ENCODE measurements at places on chromosomes 4 and X. TPM values are rescaled to one million over a fixed set of nuclear protein-coding genes. Genes with fewer than 3 reads are reported as not detected.
A peak's percentile ranks its signal among the peaks of the same experiment; 100 is the strongest.

GRCh38 chrX:9337046-9337445, 127.8 kb upstream of the TBL1X start:
- DNase-seq: peak; percentile 74

DNA sequence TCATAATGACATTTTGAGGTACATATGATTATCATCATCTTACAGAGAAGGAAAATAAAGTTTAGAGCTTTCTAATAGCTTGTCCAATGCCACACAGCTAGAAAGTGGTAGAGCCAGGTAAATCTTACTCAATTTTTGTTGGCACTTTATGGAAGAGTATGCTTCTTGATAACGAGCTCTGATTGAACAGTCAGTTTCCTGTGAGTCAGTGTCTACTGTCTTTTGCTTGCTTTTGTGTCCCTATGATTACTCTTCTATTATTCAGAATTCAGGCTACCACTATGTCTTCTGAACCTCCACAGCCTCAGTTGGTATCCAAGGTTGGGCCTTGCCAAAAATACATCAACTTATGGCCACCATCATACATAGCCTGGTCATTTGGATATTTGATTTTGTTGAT, 2.6 kb downstream of the FAAH2 start:
- DNase-seq: no peak

GRCh38 chr4:156475322-156475721, 496.3 kb downstream of the PDGFC start:
- DNase-seq: no peak

KDR gene
- 14.2 TPM for total RNA-seq

- DNase-seq: no peak
These were observed 19.9 kb upstream of the ENPP6 start for GRCh38 chr4:184237612-184238011.

- no peak for DNase-seq
These were observed 151.4 kb upstream of the STX18 start for GRCh38 chr4:4693258-4693657.

GRCh38 chr4:78951862-78952472, 12.7 kb upstream of the PAQR3 start:
- DNase-seq: no peak

DNA sequence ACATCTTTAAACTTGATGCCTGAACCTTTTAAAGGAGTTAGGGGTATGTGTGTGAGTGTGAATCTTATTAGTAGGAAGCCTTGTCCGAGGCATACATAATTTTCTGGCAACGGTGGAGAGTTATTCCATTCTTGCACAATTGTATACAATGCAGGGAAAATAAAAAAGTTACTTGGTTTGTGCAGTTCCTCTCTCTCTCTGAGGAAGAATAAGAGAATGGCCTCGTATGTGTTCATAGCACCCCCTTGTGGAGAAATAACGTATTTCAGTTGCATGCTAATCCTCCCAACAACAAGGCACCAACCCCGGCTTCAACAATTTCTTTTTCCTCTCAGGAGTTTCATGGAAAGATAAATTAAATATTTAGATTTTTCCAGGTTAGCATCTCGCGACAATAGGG, 33.7 kb upstream of the FGF13 start:
- DNase-seq: no peak

GRCh38 chr4:53234111-53234510, 131.8 kb downstream of the SCFD2 start:
- no peak for DNase-seq

DNA sequence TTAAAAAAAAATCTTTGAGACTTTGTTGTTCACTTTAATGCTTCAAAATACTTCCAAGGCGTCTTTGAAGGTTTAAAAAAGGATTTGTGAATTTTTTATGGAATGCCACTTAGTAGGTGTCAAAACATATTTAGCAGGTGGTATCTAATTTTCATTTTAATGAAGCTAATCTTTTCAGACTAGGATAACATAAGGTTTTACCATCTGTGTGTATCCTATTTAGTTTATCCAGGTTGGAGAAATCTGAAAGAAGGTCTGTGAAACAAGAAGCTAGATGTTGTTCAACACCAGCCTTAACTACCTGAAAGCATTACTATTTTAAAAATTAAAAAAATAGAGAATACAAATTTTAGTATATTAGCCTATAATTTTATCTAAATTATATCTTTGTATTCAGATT, 193.4 kb downstream of the GRID2 start:
- no peak for DNase-seq

GRCh38 chrX:153945956-153946943, 1.8 kb upstream of the RENBP start:
- no peak for DNase-seq

DNA sequence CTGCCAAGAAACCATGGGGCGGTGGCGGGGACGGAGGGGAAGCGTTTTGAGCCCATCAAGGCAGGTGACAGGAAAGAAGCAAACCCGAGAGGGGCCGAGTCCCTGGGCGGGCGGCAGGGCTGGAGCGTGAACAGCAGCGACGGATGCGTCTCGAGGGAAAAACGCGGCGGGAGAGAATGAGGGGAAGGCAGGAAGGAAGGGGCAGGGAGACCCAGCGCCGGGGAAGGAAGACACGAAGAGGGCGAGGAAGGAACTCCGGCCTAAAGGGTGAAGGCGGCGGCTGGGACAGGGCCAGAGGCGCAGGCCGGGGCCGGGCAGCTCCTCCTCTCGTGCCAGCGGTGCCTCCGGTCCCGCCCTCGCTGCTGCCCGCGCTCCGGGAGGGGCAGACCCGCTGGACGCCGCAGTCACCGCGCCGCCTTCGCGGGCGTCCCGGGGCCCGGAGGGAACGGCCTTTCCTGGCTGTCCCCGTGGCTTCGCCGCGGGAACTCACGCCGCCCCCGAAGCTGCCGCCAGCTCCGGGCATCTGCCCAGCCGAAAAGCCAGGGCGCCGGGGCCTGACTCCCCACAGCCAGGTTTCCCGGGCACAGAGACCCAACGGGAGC, 751 bp upstream of the RGS12 start:
- DNase-seq: peak; percentile 82

DNA sequence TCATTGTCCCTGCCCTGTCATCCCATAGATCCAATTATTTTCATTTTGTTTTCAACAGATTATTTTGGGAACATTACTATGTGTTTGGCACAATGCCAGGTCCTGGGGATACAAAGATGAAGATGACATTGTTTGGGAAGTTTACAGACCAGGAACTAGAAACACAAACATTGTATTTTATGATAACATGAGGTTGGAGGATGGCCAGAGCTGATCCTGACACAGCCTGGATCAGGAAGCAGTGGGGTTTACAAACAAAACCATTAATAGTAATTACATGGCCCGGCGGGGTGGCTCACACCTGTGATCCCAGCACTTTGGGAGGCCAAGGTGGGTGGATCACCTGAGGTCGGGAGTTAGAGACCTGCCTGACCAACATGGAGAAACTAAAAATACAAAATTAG, 29.9 kb downstream of the CLRN2 start:
- no peak for DNase-seq

DNA sequence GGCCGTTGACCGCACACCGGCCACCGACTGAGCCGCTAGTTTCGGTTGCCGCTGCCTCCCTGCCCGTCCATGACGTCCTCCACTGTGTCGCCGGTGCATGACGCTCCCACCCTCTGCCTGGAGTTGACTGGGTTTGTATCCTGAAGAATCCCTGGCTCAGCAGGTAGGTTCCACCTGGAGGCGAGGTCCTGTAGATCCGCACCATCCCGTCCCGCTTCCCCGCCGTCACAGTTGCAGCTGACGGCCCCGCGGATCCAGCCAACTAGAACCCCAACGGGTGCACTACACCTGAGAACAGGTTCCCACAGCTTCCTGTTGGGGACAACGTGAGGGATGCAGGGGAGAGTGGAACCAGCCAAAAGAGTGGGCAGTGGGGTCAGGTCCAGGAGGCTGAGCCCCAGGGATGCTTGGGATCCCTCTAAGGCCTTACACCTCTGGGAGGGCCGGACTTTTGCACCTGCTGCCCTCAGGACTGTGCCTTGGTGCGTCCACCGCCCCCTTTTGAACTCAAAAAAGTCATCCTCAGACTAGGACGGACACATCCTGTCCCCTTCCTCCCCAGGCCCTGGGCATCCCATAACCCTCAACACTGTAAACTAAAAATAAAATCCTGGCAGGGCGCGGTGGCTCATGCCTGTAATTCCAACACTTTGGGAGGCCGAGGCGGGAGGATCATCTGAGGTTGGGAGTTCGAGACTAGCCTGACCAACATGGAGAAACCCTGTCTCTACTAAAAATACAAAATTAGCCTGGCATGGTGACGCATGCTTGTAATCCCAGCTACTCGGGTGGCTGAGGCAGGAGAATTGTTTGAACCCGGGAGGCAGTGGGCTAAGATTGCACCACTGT, 1.1 kb upstream of the SLBP start:
- DNase-seq: no peak

GPR119 gene
- total RNA-seq: not detected

UNC5C gene
- total RNA-seq: 1.8 TPM

DNA sequence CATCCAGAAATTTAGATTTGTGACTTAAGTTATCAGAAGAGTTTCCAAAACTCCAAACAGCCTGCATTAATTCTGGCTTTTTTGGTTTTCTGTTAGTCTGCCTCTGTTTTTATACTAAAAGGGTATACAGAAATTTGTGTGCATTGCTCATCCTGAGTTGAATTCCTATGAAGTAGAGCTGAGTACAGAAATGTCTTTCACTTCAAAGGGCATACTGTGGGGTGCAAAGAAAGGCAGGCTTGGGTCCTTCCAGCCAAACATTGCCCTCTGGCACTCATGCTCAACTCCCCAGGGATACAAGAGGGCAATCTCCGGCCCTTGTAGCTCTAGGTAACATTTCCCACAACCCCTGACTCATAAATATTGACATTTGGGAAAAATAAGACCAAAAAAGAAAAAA, 27.6 kb upstream of the TMEM184C start:
- no peak for DNase-seq

- DNase-seq: no peak
These were observed 30.6 kb upstream of the IL9R start for GRCh38 chrX:155966876-155967275.

ELOVL6 gene
- total RNA-seq: 1.2 TPM

EDNRA gene
- total RNA-seq: 2.1 TPM

DNA sequence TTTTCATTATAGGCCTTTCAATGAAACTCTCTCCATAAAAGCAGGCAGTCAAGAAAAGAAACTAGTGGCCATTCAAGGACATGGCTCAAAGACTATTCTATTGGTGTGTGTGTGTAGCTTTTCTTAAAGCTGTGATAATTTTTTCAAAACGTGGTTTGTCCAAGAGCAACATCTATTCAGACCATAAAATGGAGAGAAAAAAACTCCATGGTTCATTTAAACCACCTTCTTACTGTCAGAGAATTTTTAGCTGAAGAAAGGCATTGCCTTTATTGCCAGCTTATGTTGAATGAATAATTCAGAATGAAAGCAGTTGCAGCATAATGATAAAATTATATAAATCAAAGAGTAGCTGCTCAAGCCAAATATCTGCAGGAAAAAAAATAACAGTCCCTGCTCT, 325.5 kb downstream of the PCDH18 start:
- DNase-seq: no peak

GRCh38 chrX:18929775-18930174, 54.1 kb downstream of the PHKA2 start:
- DNase-seq: peak; percentile 18

DNA sequence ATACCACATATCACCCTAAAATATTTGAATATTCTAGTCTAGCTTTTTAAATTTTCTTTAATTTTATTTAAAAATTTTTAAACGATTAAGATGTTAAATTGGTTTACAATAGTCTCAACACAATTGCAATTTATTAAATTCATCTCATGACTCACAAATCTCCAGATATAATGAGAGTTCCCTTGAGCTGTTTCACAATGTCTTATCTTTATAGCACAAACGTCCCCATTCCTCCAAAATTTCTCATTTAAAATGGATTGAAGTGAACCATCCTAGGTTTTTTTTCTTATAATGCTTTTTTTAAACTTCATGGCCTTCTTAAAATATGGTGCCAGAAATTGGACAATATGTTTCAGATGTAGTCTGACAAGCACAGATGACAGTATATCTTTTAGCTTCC, 204.4 kb downstream of the GABRB1 start:
- DNase-seq: no peak

TEC gene
- 5.3 TPM for total RNA-seq

DMD gene
- total RNA-seq: 243 TPM

GRCh38 chr4:151166636-151167035, 67.2 kb downstream of the RPS3A start:
- DNase-seq: no peak

SH3BGRL gene
- total RNA-seq: 386 TPM

- no peak for DNase-seq
These were observed 33.3 kb upstream of the GALNT7 start for GRCh38 chr4:173135241-173135847.

DNA sequence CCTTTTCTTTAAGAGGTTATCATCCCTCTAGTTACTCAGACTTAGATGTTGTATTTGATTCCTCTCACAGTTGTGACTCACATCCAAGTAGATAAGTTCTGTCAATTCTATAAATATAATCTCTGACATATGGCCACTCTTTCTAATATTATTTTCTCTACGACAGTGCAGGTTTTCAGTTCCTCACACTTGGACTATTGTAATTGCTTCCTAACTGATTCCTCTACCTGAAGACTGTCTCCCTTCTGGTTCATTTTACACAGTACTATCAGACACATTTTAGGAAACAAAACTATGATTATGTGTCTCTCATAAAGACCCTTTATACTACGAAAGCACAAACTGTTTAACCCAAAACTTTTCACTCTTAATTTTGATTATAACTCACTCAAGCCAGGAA, 31.3 kb upstream of the GNRHR start:
- DNase-seq: no peak

OPN1MW gene
- not detected for total RNA-seq

DNA sequence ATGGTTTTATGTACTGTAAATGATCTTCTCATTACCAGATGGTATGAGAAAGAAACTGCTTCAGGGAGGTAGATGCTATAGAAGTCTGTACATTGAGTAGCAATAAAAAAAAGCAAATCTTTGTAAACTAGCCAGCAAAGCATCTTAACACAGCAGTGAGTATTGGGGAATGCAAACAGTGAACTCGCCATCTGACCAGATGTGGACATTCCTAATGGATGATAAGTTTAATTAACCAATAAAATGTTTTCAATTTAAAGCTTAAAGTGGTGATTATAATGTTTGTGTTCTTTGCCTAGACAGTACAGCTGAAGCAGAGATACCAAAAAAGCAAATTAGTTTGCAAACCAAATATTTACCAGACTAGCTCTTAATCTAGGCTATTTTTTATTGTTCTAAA, 1144.2 kb downstream of the FAT4 start:
- DNase-seq: no peak

DNA sequence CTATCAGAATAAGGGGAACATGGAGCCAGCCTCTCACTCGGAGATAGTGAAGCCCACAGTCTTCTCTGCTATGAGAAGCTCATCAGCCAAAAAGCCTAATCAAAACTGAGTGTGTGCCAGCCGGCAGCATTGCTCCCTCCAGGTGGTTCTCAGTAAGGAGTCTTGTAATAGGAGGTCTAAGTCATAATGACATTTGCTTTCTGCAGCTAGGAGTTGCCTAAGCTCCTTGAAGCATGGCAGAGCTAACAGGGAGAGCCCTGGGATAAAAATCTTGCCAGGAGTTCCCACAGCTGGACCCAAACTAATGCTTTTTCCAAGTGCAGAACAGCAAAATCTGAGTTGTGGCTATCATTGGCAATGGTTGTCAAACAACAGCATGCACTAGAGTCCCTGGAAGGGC, 245.2 kb downstream of the SPATA18 start:
- DNase-seq: no peak

FHDC1 gene
- 0.81 TPM for total RNA-seq

GPR143 gene
- not detected for total RNA-seq
